Activated CD8-positive, alpha-beta memory T cell treated with anti-CD3 and anti-CD28 coated beads, Interleukin-2, amount 10 ng/mL, durations not matched to agents 7 days and 5 days (primary cell): ENCODE measurements at places on chromosomes 5 and 9.

DNA sequence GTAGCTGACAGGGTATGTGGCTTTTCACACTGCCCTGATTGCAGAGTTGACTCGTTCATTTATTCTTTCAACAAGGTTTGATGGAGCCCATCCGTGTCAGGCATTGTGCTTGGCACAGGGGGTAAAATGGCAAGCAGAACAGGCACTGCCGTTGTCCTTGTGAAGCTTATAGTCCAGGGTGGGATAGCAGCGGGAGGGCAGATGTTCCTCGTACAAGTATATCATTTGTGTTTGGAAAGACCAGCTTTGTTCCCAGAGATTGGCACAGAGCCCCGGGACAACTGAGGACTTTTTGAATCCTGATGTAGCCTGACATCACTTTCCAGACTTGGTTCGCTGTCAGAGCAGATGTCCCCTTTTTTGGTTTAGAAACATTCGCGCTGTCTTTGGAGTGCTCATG, 50.9 kb downstream of the MVB12B start:
- no peak for DNase-seq

DNA sequence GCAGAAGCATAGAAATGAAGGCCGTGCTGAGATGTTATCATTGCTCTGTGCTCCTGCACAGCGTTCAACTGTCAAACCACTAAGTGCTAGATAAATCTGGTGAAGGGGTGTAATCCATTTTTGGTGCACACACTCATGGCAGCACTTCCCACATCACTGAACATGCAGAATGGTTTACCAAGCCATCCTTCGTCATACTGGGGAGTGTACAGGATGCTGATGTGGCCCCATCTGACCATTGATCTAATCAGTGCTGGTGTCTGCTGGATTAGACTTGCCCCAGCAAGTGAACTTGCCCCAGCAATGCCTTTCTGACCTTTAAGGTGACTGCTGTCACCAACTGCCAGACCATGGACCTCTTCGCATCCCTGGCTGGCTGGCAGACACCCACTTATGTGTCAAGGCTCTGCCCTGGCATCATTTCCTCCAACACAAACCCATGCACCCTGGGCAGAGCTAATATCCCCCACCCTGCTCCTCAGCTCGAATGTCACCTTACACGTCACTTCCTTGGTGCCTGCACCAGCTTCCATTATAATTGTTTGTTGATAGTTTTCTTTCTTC, 4.2 kb upstream of the SEMA4D start:
- peak; percentile 91 for DNase-seq

DNA sequence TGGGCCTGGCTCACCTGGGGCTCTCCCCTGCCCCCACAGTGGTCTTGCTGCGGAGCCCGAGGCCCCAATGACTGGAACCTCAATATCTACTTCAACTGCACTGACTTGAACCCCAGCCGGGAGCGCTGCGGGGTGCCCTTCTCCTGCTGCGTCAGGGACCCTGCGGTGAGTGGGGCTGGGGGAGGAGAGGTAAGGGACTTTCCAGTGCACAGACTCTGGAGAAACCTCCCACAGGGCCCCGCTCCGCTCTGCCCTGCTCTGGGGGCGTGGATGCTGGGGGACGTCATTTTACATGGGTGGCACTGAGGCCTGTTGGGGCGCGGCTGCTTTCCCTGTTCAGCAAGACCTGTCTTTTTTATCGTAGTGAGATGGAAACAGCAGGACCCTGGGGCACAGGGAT, 7.6 kb downstream of the TSPAN17 start:
- DNase-seq, result no peak

DNA sequence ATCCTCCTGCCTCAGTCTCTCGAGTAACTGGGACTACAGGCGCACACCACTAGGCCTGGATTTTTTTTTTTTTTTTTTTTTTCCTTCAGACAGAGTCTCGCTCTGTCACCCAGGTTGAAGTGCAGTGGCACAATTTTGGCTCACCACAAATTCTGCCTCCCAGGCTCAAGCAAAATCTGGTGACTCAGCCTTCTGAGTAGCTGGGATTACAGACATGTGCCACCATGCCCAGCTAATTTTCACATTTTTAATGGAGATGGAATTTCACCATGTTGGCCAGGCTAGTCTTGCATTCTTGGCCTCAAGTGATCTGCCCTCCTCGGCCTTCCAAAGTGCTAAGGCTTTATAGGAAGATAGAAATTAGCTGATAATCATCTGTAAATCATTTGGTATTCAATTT, 43.9 kb downstream of the NSA2 start:
- no peak for DNase-seq

DNA sequence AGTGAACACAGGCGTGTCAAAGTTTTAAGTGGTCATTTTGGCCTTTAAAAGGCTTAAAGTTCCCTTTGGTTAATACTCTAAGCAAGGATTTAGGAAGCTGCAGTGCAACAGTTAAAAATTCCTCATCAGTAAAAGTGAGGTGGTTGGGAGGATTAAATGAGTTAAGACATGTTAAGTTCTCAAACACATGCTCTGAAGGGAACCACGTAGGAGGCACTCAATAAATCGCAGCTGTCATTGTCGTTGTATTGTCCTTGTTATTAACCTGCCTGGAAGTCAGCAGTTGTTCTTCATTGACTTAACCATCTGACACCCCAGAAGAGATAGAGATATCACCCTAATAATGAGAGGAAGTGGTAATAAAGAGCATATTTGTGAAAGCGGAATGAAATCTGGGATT, 247.5 kb downstream of the MARCHF11 start:
- DNase-seq, result no peak
